Nucleus accumbens (tissue), 56 donors: ENCODE measurements at places on chromosomes 13 and 19.

- DNase-seq = no peak
These were observed 729 bp upstream of the ARID3A start for GRCh38 chr19:925087-925525.

GRCh38 chr19:11505504-11506100 is at the start of gene ZNF653:
Gene ZNF653, minus strand, starts transcription at chr19:11505839. Its CDS starts 53 bp downstream, at chr19:11505786.
- peak; percentile 81 for DNase-seq

- no peak for DNase-seq
These were observed 816 bp upstream of the PRKD2 start for GRCh38 chr19:46717716-46718143.

GRCh38 chr13:46378411-46378810 is 8.6 kb downstream of the RUBCNL start:
- no peak for DNase-seq

DNA sequence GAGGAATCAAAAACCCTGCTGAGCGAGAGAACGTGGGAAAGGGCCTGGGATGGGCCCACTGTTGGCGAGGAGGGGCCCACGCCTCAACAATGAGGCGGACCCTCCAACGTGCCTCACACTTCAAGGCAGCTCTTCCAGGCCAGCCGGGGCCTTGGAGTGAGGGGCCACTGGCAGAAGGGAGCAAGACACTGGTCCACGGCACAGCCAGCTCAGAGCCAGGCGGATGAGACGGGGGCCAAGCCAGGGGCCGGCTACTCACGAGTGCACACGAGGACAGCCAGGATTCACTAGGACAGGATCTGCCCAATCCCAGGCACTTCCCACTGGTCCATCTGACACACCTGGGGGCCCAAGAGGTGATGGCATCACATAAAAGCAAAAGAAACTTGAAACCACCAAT is 20.5 kb downstream of the ELL start:
- no peak for DNase-seq

DNA sequence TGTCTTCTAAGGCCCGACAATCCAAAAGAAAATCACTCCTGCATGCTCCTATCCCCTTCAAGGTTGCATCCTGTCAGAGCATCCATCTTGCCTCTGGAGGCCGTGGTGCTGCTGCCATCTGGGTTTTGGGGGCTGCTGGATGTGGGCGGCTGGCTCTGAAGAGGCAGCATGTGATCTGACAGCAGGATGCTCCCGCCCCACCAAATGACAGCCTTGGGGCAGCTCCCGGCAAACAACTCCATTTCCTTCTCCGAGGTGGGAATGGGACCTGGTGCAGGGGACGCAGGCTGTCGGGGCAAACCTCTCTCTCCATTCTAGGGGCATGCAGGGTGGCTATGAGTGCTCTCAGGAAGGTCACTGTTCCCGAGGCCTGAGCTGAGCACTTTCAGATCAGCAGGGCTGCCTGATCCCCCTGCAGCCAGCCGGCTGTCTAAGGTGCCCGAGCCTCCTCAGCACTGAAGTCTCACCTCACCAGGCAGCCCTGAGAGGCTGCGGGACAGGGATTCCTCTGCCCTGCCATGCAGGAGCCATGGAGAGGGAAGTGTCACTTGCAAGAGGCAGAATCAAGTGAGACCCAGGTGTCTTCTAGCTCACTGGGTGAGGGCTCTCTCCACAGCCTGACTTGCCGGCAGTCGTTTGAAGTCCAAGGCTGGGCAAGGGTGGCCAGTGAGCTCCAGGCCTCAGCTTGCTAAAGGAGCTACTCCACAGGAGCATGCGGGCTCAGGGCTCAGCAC is 28.8 kb downstream of the TSSK6 start:
- no peak for DNase-seq

GRCh38 chr19:2457394-2458037 is 757 bp upstream of the LMNB2 start:
- DNase-seq = no peak

- no peak for DNase-seq
These were observed 254.8 kb downstream of the FGF9 start for GRCh38 chr13:21925720-21926119.

DNA sequence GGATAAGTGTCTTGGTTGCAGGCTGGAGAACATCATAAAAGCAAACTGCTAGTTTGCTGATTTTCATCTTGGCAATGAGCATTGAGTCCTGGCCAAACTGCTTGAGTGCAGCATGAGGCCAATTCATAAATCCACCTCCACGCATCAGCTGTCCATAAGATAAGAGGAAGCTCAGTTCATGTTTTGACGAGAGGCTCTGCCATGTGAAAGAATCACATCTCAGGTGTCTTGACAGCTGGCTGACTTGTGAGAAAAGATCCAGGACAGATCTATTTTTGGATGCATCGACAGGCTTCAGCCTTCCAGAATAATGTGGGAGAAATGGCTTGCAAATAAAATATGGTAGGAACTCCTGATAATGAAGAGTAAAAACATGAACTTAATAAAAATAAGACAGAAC is 5.4 kb upstream of the ZNF682 start:
- no peak for DNase-seq

GRCh38 chr13:30354493-30355383 is 47.4 kb upstream of the KATNAL1 start:
- no peak for DNase-seq

DNA sequence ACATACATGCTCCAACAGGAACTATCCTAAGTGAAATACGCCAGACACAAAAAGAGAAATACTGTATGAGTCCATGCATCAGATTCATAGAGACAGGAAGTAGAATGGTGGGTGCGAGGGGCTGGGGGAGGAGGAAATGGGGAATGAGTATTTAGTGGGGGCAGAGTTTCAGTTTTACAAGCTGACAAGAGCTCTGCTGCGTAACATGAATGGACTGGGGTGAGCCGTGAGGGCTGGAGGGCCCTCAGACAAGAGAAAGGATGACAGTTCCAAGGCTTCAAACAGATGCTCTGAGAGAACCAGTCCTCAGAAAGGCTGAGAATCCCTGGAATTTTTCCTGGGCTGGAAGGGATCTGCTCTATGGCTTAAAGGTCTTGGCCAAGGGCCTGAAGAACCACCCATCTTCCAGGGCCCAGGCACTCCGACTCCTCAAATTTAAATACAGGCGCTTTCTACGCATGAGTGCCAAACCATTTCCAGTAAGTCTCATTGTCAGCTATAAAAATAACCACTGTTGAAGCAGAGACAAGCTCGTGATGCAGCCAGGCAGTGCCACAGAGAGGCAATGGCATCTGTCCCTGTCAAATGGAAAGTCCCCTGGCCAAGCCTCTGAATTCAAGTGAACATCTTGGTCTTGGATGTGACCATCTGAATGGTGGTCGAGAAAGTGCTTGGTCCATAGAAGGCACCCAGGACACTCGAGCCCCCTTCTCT is 17.5 kb downstream of the KLF2 start:
- DNase-seq = peak; percentile 35

- no peak for DNase-seq
These were observed 221.7 kb downstream of the COG6 start for GRCh38 chr13:39877134-39877533.

DNA sequence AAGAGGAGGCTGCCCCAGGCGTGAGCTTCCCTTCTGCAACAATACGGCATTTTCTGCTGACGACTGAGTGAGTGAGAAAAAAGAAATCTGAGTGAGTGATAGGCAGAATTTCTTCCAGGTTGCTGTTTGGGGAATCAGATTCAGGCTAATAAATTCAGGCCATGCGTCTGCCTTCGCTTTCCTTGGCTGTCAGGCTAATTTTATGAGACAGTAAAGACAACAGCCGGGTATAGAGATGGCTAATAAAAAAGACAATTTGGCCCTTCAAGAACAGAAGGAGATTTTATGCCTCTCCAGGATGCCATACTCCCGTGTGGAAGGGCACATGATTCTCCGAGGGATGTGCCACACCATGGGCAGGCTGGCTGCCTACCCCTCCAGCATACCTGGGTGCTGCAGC is 145.9 kb upstream of the UBL3 start:
- no peak for DNase-seq

DNA sequence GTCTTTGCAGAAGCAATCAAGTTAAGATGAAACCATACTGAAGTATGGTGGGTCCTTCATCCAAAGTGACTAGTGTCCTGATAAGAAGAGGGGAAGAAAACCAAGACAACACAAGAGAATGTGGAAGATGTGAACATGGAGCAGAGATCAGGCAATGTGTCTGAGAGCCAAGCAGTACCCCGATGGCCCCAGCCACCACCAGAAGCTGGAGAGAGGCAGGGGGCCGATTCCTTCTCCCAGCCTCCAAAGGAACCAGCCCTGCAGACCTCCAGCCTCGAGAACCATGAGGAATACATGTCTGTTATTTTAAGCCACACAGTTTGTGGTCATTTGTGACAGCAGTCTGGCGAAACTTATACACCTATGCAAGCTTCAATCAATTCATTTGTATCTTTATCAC is 93.2 kb downstream of the IRS2 start:
- DNase-seq = no peak

- DNase-seq = no peak
These were observed 1.4 kb downstream of the USP12 start for GRCh38 chr13:27170221-27170515.

- no peak for DNase-seq
These were observed 1.5 kb downstream of the FUT1 start for GRCh38 chr19:48750771-48751504.

GRCh38 chr13:88014527-88014926 is 343.4 kb downstream of the SLITRK5 start:
- DNase-seq = no peak

DNA sequence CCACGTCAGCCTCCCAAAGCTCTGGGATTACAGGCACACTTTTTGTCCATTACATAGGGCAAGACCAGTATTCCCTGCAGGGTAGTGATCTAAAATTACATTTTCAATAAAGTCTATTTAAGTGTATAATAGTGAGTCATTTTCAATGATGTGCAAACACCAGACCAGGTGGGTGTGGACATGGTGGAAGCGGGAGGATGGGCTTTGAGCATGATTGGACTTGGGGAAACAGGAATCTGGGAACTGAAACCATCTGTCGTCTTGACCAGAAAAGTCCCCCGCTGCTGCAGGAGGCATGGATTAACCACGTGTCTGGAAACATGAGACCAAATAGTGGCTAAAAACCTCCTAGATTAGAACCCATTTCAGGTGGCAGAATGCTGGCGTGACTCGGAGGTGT is 4.9 kb downstream of the FXYD3 start:
- DNase-seq = no peak

DNA sequence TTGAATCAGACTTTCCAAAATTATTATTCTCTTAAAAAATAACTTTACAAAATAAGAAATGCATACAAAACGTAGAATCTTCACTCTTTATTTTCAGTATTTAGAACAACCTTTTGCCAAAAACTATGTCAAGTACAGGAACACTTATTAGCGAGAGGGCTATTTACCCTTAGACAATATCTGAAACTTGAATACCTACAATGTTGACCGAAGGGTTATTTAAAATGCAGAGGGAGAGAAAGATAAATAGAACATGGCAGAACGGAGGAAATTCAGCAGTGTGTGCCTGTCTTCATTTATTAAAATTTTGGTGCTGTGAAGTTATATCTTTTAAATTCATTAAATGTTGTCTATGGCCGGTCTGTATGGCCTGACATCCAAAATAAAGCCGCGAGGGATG is 198.8 kb downstream of the EFNB2 start:
- DNase-seq = no peak

DNA sequence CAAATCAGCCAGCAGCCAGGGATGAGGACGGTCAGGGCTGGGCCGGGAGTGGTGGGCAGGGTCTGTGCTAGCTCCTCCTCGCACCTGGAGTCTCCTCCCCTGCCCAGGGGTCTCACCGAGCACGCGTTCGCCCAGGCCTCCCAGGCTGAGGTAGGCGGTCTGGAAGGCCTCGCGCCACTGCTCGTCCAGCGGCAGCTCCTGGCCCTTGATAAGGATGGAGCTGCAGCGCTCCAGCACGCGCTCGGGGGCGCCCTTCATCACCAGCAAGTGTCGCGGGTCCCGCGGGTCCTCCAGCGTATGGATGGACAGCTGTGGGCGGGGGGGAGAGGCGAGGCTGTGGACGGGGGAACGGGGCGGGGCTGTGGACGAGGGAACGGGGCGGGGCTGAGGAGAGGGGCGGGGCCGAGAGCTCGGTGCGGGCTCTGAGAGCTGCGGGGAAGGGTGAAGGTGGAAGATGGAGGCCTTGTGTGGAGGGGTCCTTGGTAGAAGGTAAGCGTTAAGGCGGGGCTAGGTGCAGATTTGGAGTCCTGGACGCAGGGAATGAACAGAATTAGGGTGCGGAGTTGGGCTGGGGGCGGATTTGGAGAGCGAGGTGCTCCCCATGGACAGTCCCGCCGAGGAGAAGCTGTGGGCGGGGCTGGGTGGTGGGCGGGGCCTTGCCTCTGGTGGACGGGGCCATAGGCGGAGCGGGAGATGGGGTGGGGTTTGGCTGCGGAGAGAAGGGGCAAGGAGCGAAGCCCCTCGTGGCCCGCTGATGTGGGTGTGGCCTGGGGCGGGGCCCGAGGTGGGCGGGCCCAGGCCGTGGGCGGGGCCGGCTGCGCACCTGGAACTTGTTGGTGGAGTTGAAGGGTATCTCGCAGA is 5.7 kb downstream of the ATP4A start:
- no peak for DNase-seq

GRCh38 chr19:44024900-44025216 is 321 bp upstream of the ZNF222 start:
- no peak for DNase-seq

GRCh38 chr13:77749344-77749880 is 51.9 kb downstream of the SLAIN1 start:
- no peak for DNase-seq

DNA sequence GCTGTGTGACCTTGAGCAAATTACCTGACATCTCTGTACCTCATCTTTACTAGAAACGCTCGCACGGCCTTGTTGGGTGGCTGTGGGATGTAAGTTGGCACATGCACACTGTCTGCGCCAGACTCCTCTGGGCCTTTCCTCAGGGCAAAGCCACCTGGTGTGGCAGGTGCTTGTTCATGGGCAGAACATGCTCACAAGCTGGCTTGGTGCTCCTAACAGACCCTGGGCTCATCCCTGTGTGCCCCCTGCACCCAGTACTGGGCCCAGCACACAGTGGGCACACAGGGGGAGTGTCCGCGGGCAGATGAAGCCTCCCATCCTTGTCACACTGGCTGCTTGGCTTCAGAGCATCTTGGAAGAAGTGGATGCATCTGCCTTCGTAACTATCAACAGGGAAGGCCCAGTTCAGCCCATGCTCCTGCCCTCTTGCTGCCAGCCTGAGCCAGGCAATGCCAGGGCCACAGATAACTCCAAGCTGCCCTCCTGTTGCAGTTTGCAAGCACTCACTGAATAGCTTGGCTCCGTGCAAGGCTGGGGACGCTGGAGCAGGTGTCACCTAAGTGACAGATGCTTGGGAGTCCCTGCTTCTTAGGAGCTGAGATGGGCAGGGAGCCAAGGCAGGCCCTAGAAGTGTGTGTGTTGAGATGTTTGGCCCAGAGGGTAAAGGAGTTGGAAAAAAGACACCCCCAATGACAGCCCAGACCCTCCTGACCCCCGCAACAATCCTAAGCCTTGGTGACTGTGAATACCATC is 123.9 kb downstream of the TUBA3C start:
- DNase-seq = no peak

- DNase-seq = no peak
These were observed 56.6 kb downstream of the ZNF557 start for GRCh38 chr19:7126132-7126531.

GRCh38 chr13:76048675-76049375 is 412.7 kb downstream of the LMO7 start:
- DNase-seq = no peak
